Ascending aorta (tissue), 2 donors: ENCODE measurements at places on chromosomes 5 and 9.

GRCh38 chr5:6475626-6476312 is 27.1 kb downstream of the UBE2QL1 start:
- no peak for DNase-seq

DNA sequence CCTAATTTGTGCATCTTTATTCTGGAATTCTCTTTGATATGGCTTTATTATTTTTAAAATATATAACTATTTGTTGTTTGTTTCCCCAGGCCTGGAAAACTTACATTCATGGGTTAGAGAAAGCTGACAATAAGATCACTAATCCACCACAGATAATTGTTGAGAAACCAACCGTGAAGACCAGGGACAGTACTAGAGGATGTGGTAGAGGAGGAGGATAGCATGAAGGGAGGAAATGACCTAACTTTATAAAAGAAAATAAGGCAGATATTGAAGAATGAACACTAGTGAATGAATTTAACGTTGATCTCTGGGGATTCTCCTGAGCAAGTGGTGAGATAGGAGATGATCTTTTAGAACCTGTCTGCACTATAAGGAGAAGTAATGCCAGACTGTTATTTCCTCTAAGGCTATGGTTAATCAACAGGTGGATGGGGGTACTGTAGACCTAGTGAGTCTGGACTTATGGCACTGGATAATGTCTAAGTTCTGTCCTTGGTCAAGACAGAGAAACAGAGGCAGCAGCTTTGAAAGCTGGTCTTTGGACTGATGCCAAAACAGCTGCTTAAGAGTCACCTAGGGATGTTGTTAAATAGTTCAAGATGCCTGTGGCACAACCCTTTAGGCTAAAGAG is 52.4 kb downstream of the NREP start:
- DNase-seq, result no peak

GRCh38 chr9:16924311-16924915 is 53.9 kb upstream of the BNC2 start:
- DNase-seq, result no peak

DNA sequence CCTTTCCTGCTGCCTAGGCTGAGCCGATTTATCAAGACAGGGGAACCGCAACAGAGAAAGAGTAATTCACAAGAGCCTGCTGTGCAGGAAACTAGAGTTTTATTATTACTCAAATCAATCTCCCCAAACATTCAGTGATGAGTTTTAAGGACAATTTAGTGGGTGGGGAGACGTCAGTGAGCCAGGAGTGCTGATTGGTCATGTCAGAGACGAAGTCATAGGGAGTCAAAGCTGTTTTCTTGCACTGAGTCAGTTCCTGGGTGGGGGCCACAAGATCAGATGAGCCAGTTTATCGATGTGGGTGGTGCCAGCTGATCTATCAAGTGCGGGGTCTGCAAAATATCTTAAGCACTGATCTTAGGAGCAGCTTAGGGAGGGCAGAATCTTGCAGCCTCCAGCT is 19.0 kb downstream of the SNX24 start:
- DNase-seq, result no peak

DNA sequence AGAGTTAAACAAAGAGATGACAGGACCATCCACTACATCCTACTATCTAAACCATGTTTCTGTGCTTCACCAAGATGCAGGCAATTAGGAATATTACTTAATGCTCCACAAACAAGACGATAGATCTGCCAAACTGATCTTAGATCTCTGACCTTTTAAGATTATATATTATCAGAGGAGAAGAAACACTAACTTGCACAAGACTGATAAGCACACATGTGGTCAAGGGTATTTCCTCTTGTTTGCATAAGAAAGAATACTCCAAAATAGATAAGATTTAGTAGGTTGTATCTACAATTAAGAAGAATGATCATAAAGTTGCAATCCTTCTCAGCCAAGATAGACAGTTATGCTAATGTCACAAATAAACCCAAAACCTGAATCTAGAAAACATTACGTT is 601.0 kb upstream of the ACO1 start:
- DNase-seq, result no peak

DNA sequence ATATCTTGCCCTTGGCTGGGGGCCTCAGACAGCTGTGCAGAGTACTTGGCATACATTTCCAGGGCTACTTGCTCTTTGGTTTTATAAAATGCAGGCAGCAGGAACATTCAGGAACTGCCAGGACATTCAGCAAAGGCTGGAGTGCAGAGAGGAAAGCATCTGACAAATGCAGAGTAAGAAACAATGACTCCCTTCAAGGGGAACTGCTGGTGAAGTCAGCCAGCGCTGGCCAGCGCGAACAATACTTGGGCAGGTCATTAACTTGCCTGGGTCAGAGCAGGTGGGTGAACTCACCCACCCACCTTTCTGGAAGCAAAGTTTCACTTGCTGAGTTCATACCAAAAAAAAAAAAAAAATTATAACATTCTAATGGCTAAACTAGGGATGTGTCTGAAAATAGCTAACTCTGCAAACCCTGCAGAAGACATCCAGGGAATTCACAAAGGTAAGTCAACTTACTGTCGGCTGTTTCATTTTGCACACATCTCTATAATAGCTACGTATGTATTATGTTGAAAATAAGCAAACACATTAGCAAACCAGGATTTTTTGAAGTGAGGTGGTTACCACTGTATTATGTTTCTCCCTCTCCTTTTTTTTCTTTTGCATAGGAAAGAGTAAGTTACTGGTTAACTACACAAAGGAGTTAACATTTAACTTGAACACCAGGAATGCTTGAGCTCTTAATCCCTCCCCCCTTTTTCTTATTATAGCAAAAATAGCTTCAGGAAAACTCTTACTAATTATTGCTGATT is 152.2 kb downstream of the GLIS3 start:
- DNase-seq, result no peak
